ENCODE measurements at places on chromosomes 7 and 10.

GRCh38 chr10:120514035-120514620 lies 57.1 kb downstream of the PLPP4 start:
- no peak for DNase-seq

- no peak for DNase-seq
Observed at GRCh38 chr7:139838876-139839275, 9.8 kb downstream of the TBXAS1 start.

- DNase-seq, result no peak
Observed at GRCh38 chr10:84335516-84335915, 7.1 kb downstream of the CCSER2 start.

- no peak for DNase-seq
Observed at GRCh38 chr7:158737064-158737695, 32.6 kb upstream of the NCAPG2 start.

- DNase-seq, result no peak
Observed at GRCh38 chr7:45699015-45699309, 124.8 kb downstream of the ADCY1 start.

DNA sequence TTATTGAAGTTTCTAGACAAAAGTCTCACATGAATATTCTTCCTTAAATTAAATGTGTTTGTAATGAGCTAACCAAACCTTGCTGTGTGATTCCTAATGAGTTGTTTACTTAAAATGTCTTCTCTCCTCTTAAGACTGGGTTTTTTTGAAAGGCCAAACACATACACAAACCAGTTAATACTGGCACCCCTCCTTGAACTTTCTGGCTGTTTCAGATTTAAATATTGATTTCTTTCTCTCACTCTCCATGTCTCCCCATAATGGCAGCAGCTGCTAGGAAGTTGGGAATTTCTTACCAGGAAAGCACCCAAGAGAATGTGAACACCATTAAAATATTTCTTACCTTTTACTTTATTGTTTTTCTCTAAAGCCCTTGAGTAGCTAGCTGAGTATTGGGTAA lies 11.4 kb upstream of the PTN start:
- no peak for DNase-seq

DNA sequence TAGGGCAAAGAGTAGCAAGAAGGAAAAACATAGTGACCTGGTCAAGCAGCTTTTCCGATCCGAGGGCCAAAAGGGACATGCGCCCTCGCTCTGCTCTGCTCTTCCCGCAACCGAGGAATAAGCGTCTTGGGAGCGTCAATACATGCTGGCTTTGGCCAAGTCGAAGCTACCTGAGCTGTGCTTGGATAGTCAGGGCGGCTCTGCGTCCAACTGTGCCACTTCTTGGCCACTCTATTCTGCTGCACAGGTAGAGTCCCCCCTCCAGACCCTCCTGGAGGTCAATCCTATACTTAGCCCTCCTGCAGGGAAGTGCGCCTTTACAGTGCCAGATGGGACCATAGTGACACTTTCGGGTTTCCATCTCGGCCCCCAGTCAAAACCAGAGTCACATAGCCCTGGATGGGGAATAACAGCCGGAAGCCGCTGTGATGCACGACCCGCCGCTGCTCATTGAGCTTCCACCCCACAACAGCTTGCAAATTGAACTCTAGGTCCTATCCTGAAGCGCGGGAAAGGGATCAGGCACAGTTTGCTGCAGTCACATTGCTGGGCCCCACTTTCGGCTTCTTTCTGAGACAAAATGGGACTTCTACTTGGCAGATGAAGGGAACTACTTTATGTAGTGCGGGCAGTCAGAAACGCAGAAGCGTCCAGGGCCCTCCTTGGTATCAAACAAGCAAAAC lies 1.1 kb upstream of the HPSE2 start:
- no peak for DNase-seq

DNA sequence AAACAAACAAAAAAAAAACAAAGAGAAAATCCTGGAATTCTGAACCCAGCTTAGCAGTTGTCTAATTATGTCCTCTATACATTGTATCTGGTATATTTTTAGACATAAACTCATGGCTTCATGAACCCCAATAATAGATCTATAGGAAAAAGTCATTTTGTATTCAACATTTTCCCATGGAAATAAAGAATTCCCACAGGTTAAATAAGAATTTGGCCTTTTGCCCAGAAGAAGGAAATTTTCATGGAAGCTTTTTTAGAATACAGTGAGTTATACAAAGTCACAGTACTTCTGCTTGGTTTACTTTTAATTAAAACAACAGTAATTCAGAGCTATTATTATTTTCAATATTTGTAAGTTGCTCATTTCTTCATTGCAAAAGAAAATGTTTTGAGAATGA lies 2.1 kb upstream of the PRKG1 start:
- no peak for DNase-seq

GRCh38 chr7:49692516-49692915 lies 80.9 kb upstream of the VWC2 start:
- DNase-seq, result no peak

DNA sequence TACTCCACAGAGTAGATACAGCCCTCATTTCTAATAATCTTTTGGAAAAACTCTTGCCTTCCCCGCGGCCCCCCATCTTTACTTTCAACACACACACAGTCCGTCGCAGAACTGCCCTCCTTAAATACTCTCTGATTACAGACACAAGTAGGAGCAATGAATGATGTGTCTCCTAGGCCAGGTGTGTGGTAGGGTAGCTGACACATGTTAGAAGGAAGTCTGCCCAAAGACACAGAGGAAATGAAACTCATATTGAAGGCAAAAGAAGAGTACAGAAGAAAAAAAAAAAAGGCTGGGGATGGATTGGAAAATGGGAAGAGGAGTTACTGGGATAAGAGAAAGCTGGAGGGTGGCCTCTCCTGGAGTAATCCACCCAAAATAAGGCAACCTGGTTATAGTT lies 14.6 kb downstream of the OPALIN start:
- DNase-seq, result no peak

DNA sequence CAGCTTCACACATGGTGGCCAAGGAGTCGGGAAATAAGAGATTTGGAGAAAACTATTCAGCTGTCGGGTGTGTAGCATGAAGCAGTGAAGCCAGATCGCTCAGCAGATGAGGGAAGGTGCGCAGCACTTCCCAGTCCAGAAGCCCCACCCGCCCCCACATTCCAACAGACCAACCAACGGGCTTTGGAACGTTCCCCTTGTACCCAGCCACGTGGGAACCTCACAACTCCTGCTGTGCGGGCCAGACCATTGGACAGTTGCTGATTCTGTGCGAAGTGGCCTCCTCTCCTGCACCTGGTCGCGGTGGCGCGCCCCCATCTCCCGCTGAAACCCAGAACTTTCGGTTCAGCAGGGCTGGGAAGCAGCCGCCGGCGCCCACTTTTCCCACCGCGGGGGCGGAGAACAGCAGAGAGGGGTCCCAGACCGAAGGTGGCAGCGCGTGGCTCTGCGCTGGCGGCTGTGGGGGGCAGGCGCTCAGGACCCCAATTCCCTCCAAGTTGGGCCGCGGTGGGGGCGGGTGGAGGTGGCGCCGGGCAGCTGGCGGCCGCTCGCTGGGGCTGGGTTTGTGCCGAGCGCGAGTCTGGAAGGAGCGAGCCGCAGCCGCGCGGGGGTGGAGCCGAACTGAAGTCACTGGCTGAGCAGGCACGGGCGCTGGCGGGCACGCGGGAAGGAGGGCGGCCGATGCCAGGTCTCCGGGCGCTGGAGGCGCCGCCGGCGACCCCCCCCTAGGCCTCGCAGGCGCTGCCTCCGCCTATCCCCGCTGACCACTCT lies 1301.5 kb upstream of the SORCS1 start:
- no peak for DNase-seq

- no peak for DNase-seq
Observed at GRCh38 chr10:49650724-49651034, 28.8 kb upstream of the C10orf53 start.

DNA sequence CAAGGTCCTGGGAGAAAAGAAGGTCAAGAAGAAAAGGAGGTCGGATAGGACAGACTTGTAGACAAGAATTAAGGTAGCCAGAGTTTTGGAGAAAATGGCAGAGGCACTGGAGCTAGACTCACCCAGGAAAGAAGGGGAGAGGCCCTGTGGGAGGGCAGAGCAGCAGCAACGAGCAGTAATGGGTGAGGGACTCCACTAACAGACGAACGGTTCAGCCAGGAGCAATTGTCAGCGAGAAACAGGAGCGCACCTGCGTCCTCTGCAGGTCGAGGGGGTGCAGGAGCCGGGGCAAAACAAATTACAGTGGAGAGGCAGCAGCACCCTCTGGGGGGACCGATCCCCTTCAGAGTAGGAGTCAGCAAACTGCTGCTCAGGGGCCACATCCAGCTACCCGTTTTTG lies 18.5 kb upstream of the IGFBP3 start:
- no peak for DNase-seq

GRCh38 chr10:12844811-12845483 lies 156.6 kb downstream of the CCDC3 start:
- DNase-seq, result no peak

- DNase-seq, result no peak
Observed at GRCh38 chr7:31004393-31004792, 40.6 kb downstream of the GHRHR start.

GRCh38 chr10:71649631-71650030 lies 69.9 kb downstream of the C10orf105 start:
- no peak for DNase-seq

- no peak for DNase-seq
Observed at GRCh38 chr7:111312966-111313365, 222.0 kb downstream of the LRRN3 start.

- no peak for DNase-seq
Observed at GRCh38 chr7:24868741-24869140, 111.2 kb downstream of the OSBPL3 start.

GRCh38 chr10:101063050-101063525 lies 1.3 kb downstream of the KAZALD1 start:
- DNase-seq, result no peak

DNA sequence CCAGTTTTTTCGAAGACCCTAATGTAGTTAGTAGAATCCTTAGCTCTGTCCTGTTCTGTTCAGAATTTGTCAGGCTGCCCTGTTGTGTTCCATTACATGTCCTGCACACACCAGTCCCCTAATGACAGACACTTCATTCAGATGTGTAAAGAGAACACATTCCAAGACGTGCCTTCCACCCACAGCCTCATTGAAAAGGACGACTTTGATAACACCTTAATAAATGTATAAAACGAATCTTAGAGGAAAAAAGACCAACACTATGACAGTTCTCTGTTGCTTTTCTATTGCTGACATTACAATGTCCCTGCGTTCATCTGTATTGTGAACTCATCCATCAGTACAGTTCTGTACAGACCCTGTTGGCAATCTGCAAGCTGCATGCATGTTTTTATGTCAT lies 3.5 kb downstream of the LRRTM3 start:
- DNase-seq, result no peak

- DNase-seq, result no peak
Observed at GRCh38 chr10:1483246-1483645, 254.1 kb downstream of the ADARB2 start.

DNA sequence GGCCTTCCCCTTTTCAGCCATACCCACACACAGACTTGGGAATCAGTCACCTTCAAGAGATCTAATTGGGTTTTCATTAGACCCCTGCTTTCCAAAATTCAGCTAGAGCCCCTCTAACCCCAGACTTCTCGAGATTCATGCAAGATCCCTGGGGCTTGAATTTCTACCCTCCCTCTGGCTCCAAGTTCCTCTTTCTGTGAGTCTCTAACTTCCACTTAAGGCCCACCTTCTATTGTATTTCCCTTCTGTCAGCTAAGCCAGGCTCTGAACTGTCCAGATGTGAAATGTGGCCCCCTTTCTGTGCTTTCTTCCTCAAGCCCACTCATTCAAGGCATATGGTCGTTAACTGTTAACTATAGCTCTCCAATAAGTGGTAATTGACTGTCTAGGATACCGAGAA lies 132.2 kb downstream of the ZNF365 start:
- DNase-seq, result no peak

- no peak for DNase-seq
Observed at GRCh38 chr10:16795410-16796073, 21.7 kb downstream of the RSU1 start.

DNA sequence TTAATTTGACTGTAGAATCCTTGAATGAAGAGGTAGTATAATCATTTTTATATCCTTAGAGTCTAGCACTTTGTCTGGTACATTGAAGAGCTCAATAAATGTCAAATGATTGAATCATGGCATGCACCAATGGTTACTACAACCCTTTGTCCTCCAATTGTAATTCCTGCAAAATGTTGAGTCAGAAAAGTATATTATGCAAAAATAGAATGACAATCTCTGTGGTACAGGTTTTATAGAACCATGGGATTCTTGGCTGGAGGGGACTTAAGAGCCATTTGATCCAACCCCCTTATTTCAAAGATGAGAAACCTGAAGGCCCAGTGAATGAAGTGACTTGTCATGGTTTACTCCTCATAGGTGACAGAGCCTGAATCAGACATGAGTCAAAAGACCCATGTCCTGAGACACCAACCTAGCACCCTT lies 30.9 kb upstream of the SMKR1 start:
- DNase-seq, result no peak

DNA sequence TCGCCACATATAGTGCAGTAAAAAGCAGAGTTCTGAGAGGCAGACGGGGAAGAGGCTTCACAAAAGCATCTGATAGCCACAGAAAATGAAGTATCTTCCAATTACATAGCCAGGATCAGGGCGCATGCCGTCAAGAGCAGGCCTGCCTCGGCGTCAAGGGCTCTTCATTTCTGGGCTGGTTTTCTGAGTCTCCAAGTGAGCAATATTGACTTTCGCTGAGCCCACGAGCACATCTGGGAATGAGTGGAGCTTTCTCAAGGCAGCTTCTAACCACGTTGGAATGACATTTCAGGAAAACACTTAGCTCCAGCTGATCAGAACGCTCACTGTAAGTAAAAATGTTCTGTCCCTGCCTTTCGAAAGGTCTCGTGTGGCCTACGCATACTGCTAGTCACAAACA lies 51.9 kb downstream of the CLRN3 start:
- no peak for DNase-seq

DNA sequence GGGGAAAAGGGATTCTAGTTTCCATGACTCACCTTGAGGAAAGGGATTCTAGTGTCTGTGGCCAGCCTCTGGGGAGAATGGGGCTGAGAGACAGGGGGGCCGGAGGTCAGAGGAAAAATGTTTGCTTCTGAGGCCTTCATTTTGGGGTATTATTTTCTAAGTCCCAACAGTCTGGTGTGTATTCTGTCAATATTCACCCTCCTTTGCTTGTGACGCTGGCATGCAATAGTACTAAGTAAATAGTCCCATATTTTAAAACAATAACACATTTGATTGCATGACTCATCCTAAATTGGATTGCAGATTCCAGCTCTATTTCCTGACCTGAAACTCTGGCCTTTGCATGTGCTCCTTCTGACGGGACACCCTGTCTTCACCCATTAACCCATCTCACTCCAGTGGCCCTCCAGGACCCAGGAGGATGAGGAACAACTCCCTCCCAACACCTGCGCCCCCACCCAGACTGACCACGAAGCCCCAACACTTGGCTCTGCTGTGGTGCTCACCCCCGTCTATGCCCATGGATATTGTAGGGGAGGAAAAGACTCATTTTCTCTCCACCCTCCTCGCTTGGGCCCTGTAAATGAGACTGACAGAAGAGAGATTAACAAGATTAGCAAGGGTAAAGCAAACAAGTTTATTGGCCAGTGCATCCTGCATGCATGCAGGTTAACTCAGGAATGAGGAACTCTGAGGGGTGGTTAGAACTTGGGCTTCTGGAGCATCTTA lies 495.6 kb upstream of the KLF6 start:
- DNase-seq, result no peak
